GM12864 (cell line): ENCODE measurements at places on chromosomes 4 and X.
A peak's percentile ranks its signal among the peaks of the same experiment; 100 is the strongest.

GRCh38 chrX:49876750-49877149, 2.5 kb upstream of the USP27X start:
- no peak for DNase-seq

GRCh38 chr4:73005514-73005913, 64.0 kb downstream of the COX18 start:
- DNase-seq, result no peak

DNA sequence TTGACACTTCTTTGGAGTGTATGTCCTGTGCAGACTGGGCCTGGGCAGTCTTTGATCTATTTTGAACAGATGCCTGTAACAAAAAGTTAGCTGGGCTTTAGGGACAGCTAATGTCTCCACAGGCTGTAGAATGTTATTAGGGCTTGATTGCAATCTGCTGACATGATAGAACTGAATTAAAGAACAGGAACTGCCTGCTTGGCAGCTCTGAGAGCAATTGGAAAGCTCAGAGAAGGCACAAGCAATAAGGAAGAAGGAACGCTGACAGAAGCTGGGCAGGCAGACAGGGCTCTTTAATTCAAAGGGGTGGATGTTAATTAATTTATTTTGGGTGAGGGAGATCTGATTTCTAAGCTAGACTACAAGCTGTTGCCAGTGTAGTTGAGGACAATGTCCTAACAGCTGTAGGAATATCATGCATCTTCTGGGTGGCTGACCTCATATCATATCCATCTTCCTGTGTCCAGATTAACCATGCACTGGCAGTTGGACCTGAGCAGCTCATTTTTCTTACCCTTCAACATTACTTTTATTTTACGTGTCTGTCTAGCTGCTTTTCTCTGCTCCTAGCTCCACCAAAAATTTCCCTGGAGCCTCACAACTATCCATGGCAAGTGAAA, 20.7 kb upstream of the GRXCR1 start:
- no peak for DNase-seq

- DNase-seq, result no peak
Measured at GRCh38 chr4:700587-701264, 4.9 kb upstream of the PCGF3 start.

DNA sequence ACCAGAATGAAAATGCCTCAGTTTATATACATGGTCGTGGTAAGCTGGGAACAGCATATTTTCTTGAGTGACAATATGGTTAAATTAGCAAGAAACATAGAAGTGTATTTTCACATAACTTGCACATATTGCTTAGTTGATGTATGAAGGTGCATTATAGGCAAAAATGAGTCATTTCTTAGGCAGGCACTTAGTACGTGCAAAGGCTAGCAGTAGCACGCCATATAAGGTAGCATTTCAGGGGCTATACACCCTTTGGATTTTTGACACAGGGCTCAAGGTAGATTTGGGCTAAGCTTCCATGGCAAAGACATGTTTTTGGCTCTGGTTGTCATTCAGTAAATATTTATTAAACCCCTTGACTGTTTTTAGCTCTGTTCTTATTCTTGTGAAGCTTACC, 33.1 kb downstream of the PCDH7 start:
- no peak for DNase-seq

DNA sequence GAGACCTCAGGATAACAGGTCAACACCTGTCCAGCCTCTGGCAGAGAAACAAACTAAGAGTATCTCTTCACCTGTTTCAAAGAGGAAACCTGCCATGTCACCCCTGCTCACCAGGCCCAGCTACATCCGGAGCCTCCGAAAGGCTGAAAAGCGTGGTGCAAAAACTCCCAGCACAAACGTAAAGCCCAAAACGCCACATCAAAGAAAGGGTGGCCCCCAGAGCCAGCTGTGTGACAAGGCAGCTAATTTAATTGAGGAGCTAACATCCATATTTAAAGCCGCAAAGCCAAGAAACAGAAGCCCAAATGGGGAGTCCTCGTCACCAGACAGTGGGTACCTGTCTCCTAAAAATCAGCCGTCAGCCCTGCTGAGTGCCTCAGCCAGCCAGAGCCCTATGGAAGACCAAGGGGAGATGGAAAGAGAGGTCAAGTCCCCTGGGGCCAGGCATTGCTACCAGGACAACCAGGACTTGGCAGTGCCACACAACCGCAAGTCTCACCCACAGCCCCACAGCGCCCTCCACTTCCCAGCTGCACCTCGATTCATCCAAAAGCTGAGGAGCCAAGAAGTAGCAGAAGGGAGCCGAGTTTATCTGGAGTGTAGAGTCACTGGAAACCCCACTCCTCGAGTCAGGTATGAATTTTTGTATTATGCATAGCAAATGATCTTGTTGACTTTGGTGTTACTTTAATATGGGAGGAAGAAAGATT, 15.1 kb downstream of the PALLD start:
- no peak for DNase-seq

- no peak for DNase-seq
Measured at GRCh38 chr4:95546866-95547714, 1.7 kb downstream of the UNC5C start.

DNA sequence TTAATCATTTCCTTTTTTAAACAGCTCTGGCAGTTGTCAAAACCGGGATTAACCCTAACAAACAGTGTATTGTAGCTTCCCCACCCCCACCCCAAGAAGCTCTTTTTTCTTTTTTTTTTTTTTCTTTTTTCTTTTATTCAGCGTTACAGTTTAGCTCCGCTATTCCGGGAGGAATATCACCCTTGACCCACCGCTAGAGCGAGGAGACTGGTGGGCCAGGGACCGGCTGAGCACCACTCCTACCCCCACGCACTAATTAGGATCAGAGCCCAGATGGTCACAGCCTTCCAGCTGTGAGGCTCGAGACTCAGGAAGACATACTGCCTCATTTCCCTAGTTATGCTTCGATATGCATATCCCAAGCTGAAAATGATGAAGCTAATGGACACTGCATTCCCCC, 2.0 kb downstream of the PARM1 start:
- no peak for DNase-seq

GRCh38 chrX:134688839-134689238, 30.6 kb upstream of the PLAC1 start:
- DNase-seq, result no peak

- DNase-seq, result no peak
Measured at GRCh38 chr4:82850684-82851083, 40.3 kb downstream of the SEC31A start.

- no peak for DNase-seq
Measured at GRCh38 chr4:84378983-84379382, 120.1 kb downstream of the NKX6-1 start.

GRCh38 chr4:58451707-58452106, 1341.5 kb upstream of the IGFBP7 start:
- no peak for DNase-seq

GRCh38 chrX:122464341-122464740, 719.7 kb upstream of the GRIA3 start:
- DNase-seq, result no peak

- no peak for DNase-seq
Measured at GRCh38 chr4:19254486-19254885, 997.2 kb upstream of the SLIT2 start.

GRCh38 chr4:71029504-71029903, 36.1 kb downstream of the DCK start:
- DNase-seq, result no peak

- DNase-seq, result no peak
Measured at GRCh38 chrX:132877954-132878536, 80.4 kb downstream of the HS6ST2 start.

DNA sequence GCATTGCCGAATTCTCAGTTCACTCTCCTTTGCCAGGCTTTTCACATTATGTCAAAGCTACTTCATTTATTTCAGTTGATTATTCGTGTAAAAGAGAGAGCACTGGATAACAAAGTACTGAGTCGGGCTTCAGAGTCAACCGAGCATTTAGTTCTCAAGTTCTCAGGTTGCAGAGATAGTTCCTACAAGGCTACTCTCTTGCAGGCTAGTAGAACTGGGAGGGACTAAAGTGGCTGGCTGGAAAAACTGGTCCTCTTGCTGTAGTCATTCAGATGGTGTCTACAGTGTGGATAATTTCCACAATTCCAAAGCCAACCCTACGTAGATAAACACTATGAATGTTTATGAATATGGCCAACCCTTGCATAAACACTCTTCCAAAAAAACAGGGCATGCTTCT, 4.6 kb upstream of the CCNG2 start:
- DNase-seq, result no peak

DNA sequence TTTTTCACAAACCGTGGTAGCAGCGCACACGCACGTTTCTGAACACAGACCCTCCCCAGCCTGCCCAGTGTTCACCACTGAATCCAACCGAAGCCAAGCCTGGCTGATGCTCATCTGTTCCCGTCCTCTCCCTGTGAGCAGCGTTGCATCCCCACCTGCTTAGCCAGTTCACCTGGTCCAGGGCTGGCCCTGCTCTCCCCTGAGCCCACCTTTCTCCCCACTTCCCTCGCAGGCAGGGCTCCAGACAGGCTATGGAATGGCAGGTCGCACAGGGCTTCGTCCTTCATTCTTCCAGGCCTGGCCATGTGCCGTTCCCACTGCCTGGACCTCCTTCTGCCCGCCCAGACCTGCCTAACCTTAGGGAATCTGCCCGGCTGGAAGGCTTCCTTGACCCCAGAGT, 246.9 kb downstream of the EVC2 start:
- DNase-seq, result no peak

GRCh38 chr4:156870131-156870530, 101.5 kb downstream of the PDGFC start:
- DNase-seq, result no peak

DNA sequence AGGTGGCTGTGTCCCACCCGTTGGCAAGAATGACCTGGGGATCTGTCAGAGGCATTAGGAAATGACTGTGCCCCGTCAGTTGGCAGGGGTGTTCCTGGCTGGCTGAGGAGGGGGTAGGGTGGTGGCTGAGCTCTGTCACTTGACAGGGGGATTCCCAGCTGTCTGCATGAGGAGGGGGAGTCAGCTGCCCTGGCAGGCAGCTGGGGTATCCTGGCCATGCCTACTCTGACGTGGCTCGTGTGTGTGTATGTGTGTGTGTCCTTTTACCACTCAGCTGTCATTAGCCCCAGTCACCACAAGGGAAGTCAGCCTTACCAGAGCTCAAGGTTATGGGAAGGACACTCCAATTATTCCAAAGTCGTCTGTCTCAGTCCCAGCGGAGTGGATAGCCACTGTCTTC, 93.2 kb downstream of the EFNB1 start:
- no peak for DNase-seq

GRCh38 chrX:15116900-15117299, 153.0 kb downstream of the ASB9 start:
- DNase-seq, result no peak

GRCh38 chrX:130952266-130953043, 49.4 kb upstream of the ENOX2 start:
- DNase-seq, result peak; percentile 41

DNA sequence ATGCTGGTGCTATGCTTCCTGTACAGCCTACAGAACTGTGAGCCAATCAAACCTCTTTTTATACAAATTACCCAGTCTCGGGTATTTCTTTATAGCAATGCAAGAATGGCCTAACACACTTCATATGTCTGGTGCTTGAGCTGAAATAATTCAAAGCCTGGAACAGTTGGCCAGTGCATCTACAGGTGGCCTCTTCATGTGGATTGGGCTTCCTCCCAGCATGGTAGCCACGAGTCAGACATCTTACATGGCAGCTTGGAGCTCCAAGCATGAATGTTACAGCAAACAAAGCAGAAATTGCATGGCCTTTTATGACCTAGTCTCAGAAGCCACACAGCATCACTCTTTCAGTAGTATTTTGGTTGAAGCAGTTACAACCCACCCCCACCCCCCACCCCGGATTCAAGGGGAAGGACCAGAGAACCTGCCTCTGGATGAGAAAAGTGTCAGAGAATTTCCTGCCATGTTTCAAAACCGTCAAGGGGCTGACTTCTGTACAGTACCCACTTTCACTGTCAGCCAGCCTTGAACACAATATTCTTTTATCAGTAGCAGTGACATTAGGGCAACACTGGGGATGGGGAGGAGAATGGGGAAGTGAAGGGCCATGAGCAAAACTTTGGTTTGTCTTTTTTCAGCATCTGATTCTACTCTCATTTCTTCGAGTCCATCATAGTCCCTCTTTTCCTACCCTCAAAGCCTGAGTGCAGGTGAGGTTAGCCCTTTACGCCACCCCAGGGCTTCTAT, 368.7 kb downstream of the BCOR start:
- DNase-seq, result no peak

DNA sequence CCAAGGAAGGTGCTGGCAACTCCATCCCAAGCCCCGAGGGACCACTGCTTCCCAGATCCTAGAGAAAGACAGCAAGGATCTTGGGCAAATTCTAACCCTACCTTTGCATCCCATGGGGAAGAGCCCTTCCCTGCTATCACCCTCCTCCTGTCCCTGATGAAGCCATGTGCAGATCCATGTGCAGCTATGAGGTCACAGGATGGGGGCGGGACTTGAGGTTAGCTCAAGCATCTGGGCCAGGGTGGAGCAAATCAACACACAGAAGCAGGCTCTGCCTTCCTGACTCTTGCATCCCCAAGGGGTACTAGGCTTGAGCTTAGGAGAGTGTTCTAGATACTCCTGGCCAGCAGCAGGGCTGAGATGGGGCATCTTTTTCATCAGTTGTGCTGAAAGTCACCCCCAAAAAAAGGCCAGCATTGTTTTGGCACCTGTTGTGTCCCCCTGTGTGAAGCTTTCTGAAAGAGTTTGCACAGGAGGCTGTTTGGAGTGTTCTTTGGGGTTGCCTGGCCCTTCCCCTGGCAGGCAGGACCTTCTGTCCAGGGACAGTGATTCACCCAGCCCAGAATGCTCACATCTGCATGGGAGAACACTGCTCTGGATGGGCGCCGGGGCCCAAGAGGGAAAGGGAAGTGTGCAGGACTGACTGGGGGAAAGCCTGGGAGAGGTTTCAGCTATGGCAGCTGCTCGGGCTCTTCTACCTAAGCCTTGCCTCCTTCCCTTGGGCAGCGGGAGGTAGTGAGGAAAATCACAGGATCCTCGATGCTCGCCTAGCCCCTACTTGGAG, 50.8 kb downstream of the PRPS1 start:
- DNase-seq, result no peak

DNA sequence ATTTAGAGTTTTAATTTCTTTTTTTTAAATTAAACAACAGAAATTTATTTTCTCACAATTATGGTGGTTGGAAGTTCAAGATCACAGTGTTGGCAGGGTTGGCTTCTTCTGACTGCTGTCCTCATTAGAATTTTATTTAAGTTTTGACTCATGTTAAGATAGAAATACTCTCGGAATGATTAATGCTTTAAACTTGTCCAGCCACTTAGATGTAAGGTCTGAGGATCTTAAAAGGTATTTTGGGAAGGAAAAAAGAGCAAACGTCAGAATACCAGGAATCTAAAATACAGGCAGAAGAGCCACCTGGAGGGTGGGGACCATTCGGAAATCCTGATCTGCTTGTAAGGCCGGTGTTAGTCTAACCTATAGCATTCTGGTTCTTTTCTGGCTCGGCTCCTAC, 423.0 kb upstream of the MAGEB2 start:
- DNase-seq, result no peak

GRCh38 chr4:40199999-40200874, 3.4 kb downstream of the RHOH start:
- DNase-seq, result peak; percentile 93

- no peak for DNase-seq
Measured at GRCh38 chr4:82696117-82696860, 102.3 kb downstream of the SCD5 start.

- no peak for DNase-seq
Measured at GRCh38 chrX:19776753-19777152, 110.6 kb downstream of the SH3KBP1 start.

GRCh38 chrX:131869182-131869581, 153.9 kb upstream of the STK26 start:
- DNase-seq, result no peak

- no peak for DNase-seq
Measured at GRCh38 chr4:182289809-182290208, 46.6 kb downstream of the TENM3 start.

- no peak for DNase-seq
Measured at GRCh38 chr4:187184508-187184907, 460.9 kb upstream of the FAT1 start.

- no peak for DNase-seq
Measured at GRCh38 chr4:26152056-26152455, 168.8 kb upstream of the RBPJ start.
